GDM1 (cell line): ENCODE measurements at places on chromosomes 3 and 15.
A peak's percentile ranks its signal among the peaks of the same experiment; 100 is the strongest.

DNA sequence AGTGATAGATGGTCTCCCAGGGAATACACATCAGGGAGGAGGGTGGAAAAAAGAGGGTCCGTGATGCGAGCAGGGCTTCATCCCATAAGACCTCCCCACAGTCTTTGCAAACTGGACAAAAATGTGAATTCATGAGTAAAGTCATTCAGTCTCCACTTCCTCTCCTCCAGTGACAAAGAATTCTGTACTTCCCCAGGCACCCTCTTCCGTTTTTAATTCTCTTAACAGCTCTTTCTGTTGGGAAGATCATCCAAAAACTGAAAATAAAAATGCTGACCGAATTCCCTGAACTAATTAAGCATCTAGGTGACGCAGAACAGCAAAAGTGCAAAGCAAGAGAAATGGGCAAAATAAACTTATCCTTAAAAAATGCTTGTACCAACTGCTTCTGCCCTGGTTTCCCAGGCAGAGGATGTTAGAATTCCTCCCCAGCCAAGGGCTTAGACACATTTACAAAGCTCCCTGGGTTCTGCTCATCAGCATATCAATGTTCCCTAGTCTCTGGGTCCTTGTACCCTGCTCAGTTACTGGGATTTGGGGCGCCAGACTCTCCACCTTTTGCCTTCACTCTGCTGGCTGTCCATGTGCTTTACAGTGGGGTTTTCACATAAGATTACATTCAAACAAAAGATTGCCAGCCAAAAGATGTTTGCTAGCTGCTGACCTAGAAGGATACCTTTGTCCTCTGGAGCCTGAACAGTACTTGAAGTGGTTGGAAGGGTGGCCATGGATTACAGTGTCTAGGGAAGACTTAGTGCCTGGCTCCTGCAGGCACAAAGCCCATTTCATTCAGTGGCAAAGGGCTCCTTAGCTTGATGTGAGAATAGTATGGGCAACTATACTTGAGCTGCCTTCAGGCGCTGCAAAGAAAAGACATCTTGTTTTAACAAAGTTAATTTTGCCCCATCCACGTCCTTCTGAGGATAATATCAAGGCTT, 69.4 kb downstream of the ARNT2 start:
- no peak for DNase-seq

- DNase-seq, result no peak
Measured at GRCh38 chr3:104886220-104886995, 480.3 kb upstream of the ALCAM start.

DNA sequence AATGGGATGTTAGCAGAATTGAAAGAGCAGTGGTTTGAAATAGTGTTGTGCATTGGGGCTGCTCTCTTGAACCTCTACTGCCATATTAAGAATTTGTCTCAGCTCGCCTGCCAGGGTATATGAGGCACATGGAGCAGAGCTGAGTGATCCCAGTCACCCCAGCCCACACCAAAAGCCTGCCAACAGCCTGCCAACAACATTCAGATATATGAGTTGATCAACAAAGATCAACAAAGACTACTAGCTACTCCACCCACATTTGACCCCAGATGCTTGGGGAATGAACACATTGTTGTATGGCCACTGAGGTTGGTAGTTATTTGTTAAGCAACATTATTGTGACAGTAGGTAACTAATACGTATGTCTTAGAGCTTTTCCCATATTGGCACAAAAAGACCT, 570.9 kb upstream of the IL12A start:
- no peak for DNase-seq

DNA sequence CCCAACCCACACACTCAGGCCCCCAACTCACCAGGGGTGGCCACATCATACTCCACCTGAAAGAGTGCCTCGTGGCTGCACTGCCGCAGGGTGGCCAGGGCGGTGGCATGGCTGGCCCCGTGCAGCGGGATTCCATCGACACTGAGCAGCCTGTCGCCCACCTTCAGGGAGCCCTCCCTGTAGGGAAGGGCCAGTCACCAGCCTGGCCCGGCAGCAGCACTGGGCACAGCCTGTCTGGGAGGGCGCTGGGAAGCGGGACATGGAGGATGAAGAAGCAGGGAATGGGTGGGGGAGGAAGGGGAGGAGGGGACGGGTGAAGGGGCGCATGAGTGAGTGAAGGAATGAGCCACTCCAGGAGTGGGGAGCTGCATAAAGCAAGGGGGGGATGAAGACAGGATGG, 18.5 kb downstream of the GRIP2 start:
- DNase-seq, result no peak

DNA sequence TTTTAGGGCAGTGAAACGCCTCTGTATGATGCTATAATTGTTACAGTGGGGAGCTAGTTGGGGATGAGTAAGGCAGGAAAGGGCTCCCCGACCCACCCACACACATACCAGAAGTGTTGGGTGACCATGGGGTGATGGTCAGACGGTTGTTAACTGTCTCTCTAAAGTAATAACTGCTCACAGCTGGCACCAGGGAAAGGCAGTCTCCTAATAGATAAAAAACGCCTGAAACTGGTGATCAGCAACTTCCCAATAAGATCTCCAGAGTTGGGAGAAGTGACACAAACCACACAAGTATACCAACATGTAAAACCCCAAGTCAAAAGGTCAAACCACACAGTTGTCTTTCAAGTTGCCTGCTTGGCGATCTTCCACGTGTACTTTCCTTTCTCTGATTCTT, 346.5 kb upstream of the CNTN4 start:
- no peak for DNase-seq

- no peak for DNase-seq
Measured at GRCh38 chr15:68080334-68080733, 26.2 kb downstream of the PIAS1 start.

DNA sequence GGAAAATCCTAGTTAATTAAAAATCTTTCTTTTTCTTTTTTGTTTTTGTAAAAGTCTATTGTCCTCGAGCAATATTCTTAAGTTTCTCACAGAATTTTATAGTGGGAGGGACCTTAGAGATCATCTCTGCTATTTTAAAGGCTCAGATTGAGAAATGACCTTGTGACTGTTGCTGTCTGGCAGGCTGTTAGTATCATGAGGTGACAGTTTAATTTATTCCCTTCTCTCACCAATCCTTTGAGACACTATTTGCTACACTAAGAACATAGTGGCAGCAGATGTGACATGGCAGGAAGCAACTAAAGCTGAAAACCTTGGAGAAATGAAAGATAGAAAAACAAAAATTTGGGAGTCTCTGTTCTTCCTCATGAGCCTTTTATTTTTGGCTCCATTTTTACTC, 24.9 kb downstream of the APPL1 start:
- DNase-seq, result no peak

DNA sequence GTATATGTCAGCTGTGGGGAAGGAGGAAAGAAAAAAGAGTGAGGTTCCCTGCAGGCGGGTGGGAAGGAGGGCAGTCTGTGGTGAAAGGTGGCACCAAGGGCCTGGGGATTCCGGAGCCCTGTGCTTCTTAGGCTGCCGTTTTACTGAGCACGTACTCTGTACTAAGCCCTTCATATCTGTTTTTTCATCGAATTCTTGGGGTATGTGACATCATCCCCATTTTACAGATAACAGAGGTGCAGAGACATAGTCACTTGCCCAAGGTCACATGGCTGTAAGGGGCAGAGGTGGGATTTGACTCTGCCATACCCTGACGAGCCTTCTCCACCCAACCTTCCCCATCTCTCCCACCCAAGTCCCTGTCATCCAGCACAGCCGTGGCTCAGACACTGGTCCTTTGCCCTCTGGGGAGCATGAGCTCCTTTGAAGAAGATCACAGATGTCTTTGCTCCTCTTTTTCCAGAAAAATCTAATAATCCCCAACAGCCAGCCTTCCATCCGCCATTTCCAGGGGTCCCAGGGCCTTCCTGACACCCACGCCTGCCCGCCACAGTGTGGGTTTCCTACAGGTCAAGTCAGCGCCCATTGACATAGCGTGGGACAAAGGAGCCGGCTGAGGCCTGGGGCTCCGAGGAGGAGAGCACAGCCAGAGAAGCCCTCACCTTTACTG, 24.2 kb downstream of the CYP11A1 start:
- no peak for DNase-seq

- DNase-seq, result no peak
Measured at GRCh38 chr3:16432714-16433113, 80.8 kb downstream of the RFTN1 start.

GRCh38 chr3:148343416-148343815, 354.3 kb upstream of the AGTR1 start:
- DNase-seq, result no peak

DNA sequence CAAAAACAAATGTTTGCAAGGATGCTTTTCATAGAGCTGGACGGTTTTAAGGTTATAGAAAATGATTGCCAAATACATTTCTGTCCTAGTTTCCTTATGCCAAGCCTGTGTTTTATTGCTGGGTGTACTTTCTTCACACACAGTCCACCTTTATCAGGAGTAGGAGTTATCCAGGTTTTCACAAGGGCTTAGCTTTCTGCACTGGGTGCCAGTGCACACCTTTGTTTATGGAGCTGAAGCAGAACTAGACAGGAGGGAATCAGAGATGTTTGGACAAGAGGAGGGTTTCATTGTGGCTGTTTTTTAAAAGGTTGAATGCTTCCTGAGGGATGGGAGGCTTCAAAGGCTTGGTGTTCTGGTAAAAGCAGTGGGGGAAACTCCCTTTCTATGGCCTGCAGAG, 29.5 kb upstream of the FAM3D start:
- no peak for DNase-seq

DNA sequence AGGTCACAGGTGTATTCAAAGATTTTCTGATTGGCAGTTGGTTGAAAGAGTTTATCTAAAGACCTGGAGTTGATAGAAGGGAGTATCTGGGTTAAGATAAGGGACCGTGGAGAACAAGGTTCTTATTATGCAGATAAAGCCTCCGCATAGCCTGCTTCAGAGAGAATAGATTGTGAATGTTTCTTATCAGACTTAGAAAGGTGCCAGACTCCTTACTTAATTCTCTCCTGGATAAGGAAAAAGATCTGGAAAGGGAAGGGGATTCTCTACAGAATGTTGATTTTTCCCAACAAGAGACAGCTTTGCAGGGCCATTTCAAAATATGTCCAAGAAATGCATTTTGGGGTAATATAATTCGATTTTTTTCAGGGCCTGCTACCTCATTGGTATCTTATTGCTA, 341.3 kb upstream of the RARB start:
- DNase-seq, result no peak

- no peak for DNase-seq
Measured at GRCh38 chr3:181279239-181279565, 289.7 kb upstream of the DNAJC19 start.

GRCh38 chr3:123481071-123481470, 32.2 kb upstream of the ADCY5 start:
- no peak for DNase-seq

- no peak for DNase-seq
Measured at GRCh38 chr3:115512565-115513415, 110.5 kb upstream of the GAP43 start.

- no peak for DNase-seq
Measured at GRCh38 chr3:82055792-82056191, 294.3 kb upstream of the GBE1 start.

GRCh38 chr15:89556413-89557262, 18.6 kb upstream of the TICRR start:
- DNase-seq, result peak; percentile 2

DNA sequence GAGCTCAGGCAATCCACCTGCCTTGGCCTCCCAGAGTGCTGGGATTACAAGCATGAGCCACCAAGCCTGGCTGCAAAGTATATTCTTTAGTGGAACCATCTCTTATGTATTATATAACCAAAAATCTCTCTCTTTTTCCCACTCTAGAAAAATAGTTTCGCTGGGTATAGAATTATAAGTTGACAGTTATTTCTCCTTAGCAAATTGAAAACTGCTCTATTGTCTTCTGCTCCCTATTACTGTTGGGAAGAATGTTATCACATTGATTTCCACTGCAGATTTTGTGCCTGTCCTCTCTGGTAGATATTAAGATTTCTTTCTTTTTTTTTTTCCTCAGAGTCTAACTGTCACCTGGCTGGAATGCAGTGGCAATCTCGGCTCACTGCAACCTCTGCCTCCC, 10.2 kb upstream of the DHX30 start:
- DNase-seq, result no peak

- no peak for DNase-seq
Measured at GRCh38 chr15:51313074-51313393, 25.4 kb downstream of the CYP19A1 start.

GRCh38 chr3:132255041-132255745, 62.0 kb upstream of the ACP3 start:
- no peak for DNase-seq

GRCh38 chr3:9279966-9280365, 30.5 kb upstream of the SRGAP3 start:
- no peak for DNase-seq

DNA sequence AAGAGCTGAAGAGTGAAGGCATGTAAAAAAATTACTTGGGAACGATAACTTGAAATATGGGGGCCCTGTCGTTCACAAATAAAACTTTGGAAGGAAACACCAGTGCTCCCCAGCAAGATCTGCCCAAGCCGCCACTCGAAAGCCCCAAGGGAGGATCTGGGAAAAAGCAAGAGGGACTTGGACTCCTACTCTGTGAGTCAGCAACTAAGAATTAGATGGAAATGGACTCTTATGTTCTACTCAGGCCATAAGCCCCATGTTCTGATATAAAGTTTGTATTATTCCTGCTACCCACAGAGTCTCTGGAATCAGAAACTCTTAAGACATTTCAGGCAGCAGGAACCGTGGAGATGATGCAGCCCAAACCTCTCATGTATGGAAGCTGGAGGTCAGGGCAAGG, 75.7 kb downstream of the ITGB5 start:
- DNase-seq, result no peak

DNA sequence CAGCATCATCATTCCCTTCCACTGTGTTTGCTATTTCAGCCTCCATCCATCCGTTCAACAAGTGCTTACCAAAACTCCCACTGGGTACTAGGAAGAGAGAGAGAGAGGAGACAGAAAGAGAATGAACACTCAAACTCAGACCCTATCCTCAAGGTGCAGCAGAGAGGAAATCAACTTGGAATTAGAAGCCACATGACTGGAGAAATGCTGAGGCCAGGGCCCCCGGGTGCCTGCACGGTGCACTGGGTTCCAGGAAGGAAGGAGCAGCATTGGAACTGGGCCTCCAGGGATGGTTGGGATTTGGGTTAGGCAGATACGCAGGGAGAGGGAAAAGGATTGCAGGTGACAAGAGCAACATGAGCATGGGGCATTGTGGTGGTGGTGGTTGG, 30.0 kb downstream of the CORO2B start:
- no peak for DNase-seq

GRCh38 chr3:49868862-49869466, 742 bp downstream of the CAMKV start:
- no peak for DNase-seq

DNA sequence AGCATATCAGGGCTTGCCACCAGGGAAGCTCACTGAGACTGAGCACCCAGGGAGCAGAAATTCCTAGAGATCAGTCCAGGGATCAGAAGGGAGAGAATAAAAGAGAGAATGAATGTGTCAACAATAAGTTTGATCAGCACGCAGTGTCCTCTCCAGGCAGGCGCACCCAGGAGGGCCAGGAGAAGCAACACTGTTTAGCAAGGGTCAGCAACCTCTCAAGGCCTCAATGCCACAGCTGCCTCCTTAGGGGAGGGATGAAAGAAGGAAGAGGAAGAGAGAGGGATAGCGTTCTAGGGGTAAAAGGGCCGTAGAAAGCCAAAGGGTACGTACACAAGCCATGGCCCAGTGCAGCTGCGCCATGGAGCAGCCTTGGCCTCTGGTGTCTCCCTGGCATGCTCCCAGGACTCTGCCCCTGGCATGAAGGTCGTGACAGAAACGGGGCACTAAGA, 399.8 kb downstream of the SHQ1 start:
- DNase-seq, result no peak
